Germinal center (tissue), 1 donor: ENCODE measurements at places on chromosomes 1 and 21.

GRCh38 chr1:93776728-93777127 is 95.1 kb upstream of the BCAR3 start:
- DNase-seq: no peak

DNA sequence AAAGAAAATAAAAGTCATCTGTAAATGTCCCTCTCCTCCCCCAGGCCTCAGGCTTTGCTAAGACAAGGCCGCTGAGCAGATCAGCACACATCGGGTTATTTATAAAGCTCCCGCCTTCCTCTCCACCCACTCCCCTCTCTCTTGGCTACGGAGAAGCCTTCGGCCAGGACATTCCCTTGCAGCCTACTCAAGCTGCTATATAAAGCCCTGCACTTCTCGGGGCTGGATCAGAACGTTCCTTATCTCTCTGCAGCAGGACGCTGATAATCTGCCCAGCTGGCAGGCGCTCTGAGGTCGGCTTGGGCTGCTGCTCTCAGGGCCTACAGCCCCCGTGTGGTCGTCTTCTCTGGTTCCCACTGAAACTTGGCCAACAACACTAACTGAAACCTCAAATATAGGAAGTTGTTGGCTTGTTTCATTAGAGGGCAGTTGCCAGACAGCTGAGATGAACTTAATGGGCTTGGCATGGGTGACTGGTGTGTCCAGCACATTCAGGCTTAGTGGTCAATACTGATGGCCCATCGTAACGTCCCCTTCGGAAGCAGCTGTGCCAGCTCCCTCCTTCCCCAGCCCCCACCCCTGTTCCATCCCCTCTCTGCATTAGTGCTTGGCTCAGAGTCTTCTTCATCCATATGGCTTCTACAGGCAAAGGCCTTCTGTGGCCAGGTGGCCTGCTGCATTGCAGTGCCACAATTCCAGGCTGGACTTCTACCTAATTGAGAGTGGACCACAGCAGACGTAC is 64.6 kb downstream of the IER5 start:
- DNase-seq: peak; percentile 72

DNA sequence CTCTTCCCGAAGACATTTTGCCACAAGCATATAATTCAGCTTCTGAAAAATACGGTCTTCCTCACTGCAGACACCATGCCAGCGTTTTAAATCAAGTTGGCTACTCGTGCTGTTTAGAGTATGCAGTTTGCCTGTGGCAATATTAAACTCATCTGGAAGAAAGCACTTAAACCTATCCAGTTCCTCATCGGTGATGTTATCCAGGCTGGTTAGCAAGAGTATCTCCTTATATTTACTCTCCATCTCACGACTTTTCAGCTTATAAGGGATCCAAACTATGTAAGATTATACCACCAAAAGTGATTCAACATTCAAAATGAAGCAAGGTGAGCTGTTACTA is 9.7 kb upstream of the IFI16 start:
- no peak for DNase-seq

DNA sequence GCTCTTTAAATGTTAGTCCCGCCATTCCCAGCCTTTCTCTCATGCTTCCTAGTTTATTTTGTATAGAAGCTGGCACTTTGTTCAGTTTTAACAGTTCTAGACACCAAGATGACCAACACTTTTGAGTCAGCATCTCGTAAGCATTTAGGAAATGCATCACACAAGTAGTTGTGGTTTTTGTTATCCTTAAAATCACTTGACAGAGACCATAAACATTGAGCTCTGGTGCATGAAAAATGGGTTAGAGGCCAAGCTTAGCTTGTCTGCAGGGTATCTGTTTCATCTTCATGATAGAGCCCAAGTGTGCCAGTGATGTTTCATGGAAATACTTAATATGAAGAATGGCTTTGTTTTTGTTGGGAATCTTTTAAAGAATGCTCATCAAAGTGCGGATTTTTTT is 159.7 kb downstream of the DISP1 start:
- DNase-seq: no peak

GRCh38 chr21:46057710-46058241 is 40.1 kb upstream of the COL6A2 start:
- DNase-seq: no peak

DNA sequence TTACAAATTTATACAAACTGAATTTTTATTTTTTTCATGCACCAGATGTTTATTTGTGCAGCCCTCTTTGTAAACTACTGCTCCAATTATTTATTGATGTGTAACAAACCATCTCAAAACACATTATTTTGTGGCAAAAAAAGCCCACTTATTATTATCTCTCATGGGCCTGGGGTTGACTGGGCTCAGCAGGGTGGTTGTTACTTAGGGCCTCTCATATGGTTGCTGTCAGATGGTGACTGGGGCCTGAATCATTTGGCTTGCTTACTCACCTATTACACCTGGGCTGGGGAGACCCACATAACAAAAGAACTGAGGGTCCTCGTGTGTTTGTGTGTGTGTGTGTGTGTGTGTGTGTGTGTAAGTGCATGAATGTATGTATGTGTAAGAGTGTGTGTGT is 52.5 kb upstream of the HSPA13 start:
- no peak for DNase-seq

GRCh38 chr1:24202556-24202955 is 15.5 kb upstream of the IFNLR1 start:
- DNase-seq: no peak

DNA sequence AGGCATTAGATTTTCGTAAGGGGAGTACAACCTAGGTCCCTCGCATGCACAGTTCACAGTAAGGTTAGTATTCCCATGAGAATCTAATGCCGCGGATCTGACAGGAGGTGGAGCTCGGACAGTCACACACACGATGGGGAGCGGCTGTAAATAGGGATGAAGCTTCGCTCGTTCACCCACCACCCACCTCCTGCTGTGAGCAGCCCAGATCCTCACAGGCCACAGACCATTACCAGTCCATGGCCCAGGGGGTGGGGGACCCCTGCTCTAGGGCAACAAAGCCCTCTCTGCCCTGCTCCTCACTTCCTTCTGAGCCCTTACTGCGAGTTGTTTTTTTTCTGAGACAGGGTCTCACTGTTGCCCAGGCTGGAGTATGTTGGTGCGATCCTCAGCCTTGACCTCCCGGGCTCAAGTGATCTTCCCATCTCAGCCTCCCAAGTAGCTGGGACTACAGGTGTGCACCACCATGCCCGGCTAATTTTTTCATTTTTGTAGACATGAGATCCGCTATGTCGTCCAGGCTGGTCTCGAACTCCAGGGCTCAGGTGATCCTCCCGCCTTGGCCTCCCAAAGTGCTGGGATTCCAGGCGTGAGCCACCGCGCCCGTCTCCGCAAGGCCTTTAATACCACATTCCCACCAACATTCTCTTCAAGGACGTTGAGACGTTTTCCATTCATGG is 21.3 kb downstream of the TRPM2 start:
- DNase-seq: no peak

- peak; percentile 69 for DNase-seq
These were observed at the start of gene NDUFS5 for GRCh38 chr1:39026051-39026865. TSS of gene NDUFS5 (plus strand) at chr1:39026350. CDS start at chr1:39028725, 2,375 bp downstream.

GRCh38 chr1:154726896-154727753 is 119.1 kb upstream of the ADAR start:
- DNase-seq: no peak

GRCh38 chr1:47406966-47407365 is 9.1 kb upstream of the FOXE3 start:
- DNase-seq: no peak

DNA sequence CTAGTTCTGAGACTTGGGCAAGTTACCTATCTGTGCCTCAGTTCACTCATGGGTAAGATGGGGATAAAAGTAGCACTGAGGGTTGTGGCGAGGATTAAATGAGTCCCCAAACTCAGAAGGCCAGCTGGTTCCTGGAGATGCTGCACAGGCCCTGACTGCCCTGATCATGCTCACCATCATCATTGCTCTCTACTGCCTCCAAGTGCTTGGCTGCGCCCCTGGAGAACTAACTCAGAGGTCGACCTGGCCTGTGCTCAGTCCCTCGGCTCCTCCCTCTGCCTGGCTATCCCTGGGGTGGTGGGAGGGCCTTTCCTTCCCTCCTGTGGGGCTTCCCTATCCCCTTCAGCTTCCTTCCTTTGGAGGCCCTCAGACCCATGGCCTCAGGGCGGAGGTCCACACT is 5.6 kb downstream of the SLC5A9 start:
- no peak for DNase-seq

DNA sequence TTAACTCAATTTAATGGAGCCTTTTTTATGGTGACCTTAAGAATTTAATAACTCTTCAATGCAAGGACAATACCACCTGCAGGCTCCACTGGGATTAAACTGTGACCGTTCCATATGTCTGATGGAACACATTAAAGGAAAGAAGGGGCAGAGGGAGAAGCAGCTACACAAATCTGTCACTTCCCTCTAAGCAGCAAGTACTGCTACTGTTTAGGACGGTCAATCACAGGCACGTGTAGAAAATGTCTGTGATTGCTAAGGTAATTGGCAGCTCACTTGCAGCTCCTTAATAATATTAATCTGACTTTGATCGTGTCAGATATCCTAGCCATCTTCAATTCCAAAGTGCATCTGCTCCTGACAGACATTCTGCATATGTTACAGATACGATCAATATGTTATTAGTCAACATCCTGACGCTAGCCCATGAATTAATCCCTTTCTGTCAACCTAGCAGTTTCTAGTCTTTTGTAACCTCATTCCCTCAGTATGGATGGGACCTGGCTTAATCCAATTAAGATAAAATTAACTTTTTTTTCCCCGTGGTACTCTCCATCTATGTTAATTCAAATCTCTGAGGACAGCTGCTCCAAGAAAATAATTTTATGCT is 1012.4 kb downstream of the AMY1C start:
- no peak for DNase-seq
